Caco-2 (cell line): ENCODE measurements at places on chromosomes 1 and 21.
A peak's percentile ranks its signal among the peaks of the same experiment; 100 is the strongest.

- no peak for DNase-seq
These were observed 52.1 kb upstream of the ERRFI1 start for GRCh38 chr1:8078176-8078671.

DNA sequence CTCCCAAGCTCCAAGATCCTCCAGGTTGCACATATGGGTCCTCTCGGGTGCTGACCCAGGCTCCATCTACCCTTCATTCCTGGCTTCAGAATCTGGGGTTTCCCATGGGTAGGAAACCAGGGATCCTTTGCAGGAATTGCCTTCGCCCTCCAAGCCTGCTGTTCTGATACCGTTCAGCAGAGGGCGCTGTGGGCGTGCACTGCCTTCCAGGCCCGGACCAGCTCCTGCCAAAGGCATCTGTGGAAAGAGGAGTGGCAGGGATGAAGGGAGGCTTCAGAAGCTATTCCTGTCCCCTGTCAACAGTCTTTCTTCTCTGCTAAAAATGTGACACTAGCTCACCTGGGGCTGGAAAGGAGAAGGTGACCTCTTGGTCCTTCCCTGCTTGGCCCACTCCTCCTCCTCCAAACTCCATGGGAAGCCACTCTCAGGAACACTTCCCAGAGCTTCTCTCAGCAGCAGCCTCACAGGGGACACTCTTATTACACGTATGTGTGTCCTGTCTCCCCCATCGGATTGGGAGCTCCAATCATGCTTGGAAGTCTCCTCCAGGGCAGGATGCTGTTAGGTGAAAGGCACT is 71.2 kb downstream of the VWA5B1 start:
- peak; percentile 60 for DNase-seq

DNA sequence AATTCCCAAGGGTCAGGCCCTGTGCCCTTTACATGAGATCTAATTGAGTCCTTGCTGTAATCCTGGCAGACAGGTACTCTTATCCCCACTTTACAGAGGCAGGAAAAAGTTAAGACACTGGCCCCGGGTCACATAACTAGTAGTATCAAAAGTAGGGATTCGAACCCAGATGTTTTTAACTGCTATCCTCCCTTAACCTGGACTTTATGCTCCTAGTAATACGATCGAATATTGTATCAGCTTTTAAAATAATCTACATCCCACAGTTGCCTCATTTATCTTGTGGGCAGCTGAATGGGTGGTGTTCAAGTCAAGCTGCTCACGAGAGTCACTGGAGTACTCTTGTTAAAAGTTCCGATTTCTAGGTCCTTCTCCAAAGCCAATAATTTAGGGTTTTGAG is 25.5 kb upstream of the TMEM51 start:
- no peak for DNase-seq

DNA sequence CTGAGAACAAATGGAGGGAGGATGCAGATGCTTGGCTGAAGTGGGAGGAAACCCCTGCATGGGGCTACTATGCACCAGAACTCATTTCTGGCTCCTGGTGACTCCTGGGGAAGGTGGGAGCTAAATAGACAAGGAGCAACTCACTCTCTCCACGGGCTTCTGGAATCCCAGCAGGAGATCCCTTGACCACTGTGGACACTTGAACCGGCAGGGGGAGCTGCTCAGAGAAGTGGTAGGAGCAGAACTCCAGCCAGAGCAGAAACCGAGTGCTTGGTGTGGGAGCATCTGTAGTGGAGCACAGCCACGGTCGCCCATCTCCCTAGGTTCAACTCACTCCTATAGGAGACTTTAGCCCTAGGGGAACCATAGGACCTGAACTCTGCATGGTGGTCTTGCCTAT is 205.6 kb upstream of the GJB5 start:
- DNase-seq = peak; percentile 46

DNA sequence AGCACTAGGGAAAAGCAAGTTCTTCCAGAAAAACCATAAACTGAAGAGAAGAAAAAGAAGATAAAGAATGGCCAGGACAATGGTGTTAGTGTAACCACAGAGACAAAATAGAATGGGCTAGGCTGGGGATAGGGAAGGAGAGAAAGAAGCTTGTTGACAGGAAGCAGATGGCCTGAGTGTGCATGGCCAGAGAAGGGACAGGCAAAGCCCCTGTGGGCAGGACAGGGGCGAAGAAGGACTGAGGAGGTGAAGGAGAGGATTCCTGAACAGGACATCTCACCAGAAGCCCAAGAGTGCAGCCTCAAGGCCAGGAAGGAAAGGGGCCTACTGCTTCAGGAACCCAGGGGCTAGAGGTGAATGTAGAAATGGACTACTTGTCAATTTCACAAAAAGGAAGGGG is 29.3 kb downstream of the IQGAP3 start:
- DNase-seq = peak; percentile 23

- DNase-seq = no peak
These were observed 25.0 kb downstream of the VASH2 start for GRCh38 chr1:212975111-212975918.

DNA sequence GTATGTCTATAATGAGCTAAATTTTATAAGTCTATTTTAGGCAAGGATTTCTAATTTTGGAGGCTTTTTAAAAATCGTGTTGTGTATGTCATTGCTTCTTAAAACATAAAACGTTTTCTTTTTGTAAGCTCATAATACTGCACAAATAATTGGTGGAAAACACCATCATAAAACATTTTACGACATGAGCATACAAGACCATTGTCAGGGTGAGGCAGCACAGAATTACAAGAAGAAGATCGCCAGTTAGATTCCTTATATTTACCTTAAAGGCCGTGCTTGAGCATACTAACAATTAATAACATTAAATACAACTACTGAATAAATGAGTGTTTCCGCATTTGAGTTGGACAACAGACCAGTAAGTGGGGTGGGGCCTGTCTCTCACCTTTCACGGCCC is 19.1 kb upstream of the LMX1A start:
- no peak for DNase-seq

DNA sequence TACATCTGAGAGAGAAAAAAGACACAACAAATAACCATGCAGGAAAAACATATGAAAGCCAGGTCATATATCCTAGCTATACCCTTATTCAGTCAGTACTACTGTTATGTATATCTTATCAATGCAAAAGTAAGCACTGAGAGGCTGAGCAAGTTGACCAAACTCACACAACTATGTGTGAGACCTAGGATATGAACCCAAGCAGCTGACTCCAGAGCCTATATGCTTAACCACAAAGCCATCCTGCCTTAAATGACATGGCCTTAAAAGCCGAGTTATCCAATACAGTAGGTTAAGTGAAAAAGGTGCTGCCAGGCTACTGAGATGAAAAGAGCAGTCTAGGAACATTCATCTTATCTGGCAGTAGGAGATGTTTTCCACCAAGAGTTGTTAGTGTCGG is 151.6 kb downstream of the RERE start:
- DNase-seq = no peak

DNA sequence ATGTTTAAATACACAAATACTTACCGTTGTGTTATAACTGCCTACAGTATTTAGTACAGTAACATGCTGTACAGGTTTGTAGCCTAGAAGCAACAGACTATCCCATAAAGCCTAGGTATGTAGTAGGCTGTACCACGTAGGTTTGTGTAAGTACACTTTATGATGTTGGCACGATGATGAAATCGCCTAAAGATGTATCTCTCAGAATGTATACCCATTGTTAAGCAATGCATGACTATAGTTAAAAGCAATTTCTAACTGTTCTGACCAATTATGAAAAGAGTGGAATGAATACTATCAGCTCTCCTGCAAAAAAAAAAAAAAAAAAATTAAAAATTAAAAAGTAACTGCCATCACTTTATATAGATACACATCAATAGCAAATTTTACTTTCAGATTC is 11.4 kb downstream of the HP1BP3 start:
- no peak for DNase-seq

DNA sequence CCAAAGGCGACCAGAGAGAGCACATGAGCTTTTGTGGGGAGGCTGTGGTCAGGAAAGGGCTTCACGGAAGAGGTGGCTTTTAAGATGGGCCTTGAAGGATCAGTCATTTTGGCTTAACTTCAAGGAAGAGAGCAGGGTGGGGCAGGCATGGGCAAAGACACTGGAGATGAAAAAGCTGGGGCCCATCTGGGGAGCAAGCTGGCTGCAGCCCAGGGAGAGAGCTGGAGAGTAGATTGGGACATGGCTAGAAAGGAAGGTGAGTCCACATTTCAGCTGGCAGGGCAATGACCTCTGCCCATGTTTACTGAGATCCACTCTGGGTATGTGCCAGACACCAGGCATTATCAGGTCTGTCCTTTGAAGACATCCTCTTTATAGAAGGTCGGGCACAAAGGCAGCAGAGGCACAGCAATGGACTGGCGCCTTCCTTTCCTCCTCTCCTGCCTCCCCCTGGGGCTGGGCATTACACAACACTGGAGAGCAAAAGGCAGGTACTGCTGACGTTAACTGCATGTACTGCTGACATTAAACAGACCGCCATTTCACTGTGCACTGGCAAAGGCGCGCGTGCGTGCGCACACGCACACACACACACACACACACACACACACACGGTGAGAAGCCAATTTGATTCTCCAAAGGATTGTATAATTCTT is 2.2 kb upstream of the UBXN10 start:
- DNase-seq = no peak

GRCh38 chr21:43365611-43366426 is 61.1 kb downstream of the SIK1 start:
- no peak for DNase-seq

- DNase-seq = peak; percentile 32
These were observed 112.5 kb downstream of the RRAGC start for GRCh38 chr1:38746941-38747600.

- DNase-seq = no peak
These were observed 78.1 kb downstream of the PCBP3 start for GRCh38 chr21:45721671-45722070.

DNA sequence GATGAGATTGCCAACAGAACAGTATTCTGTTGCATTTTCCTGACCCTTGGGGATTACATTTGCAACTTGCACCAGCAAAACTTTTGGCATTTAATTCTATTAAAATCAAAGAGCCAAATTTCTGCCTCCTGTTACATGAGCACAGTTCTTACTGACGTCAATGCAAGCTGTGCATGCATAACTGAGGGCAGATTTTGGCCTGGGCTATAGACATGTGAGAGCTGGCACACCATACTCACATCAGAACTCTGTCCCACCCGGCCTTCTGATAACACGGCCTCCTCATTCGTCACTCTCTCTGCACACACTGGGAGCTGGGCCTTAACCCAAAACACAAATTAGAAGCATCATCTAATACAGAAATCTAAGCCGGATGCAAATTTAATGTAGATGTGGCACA is 31.5 kb downstream of the PAPPA2 start:
- DNase-seq = no peak

DNA sequence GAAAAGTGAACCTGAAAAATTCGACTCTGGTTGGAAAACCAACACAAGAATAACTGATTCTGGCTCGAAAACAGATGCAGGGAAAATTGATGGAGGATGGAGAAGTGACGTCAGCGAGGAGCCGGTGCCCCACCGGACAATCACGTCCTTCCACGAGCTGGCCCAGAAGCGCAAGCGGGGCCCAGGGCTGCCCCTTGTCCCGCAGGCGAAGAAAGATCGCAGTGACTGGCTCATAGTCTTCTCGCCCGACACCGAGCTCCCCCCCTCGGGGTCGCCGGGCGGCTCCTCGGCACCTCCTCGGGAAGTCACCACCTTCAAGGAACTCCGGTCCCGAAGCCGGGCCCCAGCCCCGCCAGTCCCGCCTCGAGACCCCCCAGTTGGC is 1.9 kb downstream of the RUSC1 start:
- no peak for DNase-seq

- DNase-seq = no peak
These were observed at the start of gene GPR52 for GRCh38 chr1:174447866-174448530. TSS of gene GPR52 (plus strand) at chr1:174447964. CDS start at chr1:174448112, 148 bp downstream.

DNA sequence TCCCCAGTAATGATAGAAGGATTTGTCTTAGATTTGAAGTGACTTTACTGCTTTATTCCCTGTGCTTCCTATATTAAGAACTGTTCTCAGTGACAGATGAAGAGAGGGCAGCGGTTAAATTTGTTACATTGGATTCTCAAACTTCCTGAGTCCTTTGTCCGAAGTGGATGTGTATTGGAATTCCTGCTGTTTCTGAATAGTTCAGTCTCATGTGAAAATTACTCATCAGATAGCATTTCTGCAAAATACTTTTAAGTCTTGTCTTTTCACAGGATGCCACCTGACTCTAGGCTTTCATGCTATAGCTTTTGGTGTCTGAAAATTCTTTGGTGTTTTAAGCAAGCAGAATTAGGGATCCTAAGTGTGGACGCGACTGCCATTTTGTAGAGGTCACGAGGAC is 83.6 kb downstream of the PRDM2 start:
- no peak for DNase-seq

DNA sequence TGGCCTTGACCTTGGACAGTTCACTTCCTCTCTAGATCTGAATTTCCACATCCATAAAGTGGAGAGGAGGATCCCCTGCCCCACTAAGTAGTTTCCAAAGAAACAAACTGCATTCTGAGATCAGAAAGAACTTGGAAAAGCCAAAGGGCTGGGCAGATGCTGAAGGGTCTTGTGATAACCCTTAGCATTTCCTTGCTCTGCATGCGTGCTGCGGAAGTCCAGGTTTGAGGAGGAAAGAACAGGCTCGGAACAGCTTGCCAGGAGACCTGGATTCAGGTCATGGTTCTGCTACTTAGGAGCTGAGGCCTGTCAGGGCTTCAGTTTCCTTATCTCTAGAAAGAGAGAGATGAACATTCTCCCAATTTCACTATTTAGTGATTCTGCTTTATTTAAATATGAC is 27.2 kb downstream of the IGFN1 start:
- DNase-seq = no peak

DNA sequence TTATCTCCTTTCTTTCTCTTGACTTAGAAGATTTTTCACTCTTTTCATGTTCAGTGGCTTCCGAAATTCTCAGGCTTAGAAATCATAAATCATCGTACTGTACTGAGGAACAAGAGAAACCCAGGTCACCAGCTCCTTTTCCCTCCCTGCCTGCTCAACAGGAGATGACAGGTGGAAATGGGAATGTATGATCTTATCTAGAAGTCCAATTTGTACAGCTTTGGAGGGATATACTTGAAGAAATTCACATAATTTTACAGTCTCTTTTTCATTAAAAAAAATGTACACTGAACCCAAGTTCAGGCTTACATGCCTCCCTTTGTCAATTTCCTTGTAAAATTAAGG is 11.7 kb downstream of the EVA1C start:
- no peak for DNase-seq

- no peak for DNase-seq
These were observed 62.9 kb downstream of the CDKN2C start for GRCh38 chr1:51032936-51033335.
